ENCODE measurements at places on chromosomes 12 and 14.

DNA sequence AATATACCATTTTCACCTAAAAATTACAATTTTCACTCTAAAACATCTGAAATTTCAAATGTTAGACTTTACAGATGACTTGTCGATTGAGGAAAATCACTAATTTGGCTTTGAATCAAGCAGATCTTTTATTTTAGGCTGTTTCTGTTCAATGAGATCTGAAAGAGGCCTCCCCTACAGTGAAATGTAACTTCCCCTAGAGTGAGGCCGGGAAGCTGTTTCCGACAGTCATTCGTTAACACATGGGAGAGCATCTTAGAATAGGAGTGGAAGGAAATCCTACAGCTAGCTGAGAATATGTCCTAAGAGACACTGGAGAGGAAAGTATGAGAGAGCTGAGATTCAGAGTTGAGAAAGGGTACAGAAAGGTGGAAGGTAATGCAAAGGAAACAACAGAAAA, 5.7 kb upstream of the C14orf93 start:
- no peaks in the 10 kb centered on the region for H3K27me3 ChIP-seq
- no peaks in the 10 kb centered on the region for H3K36me3 ChIP-seq
- no peak overlapping the region for H3K27ac ChIP-seq
- H3K4me1 ChIP-seq, result no peaks in the 10 kb centered on the region

DNA sequence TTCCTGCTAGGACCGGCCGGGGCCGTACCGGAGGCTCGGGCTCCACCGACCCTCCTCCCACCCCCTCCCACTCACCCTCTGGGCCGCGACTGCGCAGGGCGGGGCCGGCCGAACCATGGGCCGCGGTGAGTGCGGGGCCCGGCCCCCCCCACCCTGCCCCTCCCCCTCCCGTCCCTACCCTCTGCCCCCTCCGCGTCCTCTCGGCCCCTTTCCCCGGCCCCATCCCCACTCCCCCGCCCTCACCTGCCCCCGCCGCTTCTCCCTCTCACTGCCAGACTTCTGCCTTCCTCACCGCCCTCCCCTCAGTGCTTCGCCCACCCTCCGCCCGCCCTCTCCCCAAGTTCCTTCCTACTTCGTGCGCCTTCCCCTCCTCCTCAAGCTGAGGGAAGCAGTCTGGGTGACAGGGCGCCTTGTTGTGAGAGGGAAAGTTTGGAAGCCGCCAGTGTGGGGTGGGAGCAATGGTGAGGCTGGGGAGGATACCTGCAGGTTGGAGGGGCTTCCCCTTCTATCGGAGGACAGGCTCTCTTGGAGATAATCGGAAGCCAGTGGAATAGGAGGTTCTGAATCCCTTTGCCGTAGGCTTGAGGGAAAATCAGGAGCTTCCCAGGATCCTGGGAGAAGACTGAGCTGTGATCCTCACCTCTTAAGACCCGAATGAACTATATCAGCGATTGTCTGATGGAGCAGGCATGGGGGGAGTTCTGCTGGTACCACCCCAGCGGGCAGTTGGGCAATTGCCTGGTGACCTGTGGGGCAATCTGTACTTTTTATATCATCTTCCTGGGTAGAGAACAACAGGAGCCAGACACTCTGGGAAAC, 472 bp downstream of the MBD6 start:
- DNase-seq, result no peak
- no peaks in the 10 kb centered on the region for H3K27me3 ChIP-seq
- H3K4me3 ChIP-seq, result peak overlapping the region; percentile 98
- H3K36me3 ChIP-seq, result peaks cover 17% of the 10 kb centered on the region
- H3K4me1 ChIP-seq, result peaks cover 31% of the 10 kb centered on the region

GRCh38 chr12:43914923-43915468, 79.1 kb downstream of the TMEM117 start:
- H3K27me3 ChIP-seq, result no peaks in the 10 kb centered on the region
- H3K36me3 ChIP-seq, result no peaks in the 10 kb centered on the region
- H3K4me3 ChIP-seq, result no peak overlapping the region
- H3K4me1 ChIP-seq, result no peaks in the 10 kb centered on the region

DNA sequence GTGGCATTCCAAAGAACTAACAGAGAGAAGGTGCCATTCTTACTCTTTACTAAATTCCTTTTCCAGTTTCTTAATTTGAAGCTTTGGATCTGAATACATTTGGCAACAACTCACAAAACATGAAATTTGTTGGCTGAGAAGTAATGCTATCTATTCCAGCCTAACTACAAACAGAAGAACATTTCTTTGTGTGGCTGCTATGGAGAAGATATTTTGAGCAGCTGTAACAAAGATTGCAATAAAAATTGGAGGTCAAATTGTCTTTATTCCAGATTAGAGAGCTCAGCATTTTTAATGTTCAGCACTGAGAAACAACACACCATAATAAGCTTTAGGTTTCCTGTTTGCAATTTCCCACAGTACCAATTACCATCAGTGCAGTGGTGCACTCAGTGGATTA, 835.8 kb upstream of the FLRT2 start:
- no peak for DNase-seq
- no peak overlapping the region for H3K27ac ChIP-seq
- no peaks in the 10 kb centered on the region for H3K4me1 ChIP-seq
- no peak overlapping the region for H3K4me3 ChIP-seq

DNA sequence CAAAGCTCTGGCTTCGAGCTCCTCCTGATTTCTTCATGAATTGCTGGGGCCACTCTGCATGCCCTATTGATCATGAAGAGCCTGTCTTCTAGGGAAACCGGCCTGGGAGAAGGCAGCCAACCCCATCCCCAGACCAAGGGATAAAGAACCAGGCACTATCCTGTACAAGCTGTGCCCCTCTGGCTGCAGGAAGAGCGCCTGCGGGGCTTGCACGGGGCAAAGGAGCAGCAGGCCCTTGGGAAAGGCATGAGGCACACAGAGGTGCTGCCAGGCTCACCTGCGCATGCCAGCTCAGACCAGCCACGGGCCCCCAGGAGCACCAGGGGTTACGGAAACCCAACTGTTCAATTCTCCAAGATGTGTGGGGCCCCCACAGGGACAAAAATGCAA, 2.1 kb downstream of the ITPK1 start:
- H3K27ac ChIP-seq, result peak overlapping the region; percentile 20
- peak overlapping the region; percentile 100 for H3K4me3 ChIP-seq
- DNase-seq, result no peak
- H3K36me3 ChIP-seq, result no peaks in the 10 kb centered on the region
- peaks cover 31% of the 10 kb centered on the region for H3K4me1 ChIP-seq

- no peak overlapping the region for H3K27ac ChIP-seq
- H3K36me3 ChIP-seq, result no peaks in the 10 kb centered on the region
- DNase-seq, result no peak
- no peak overlapping the region for H3K4me3 ChIP-seq
- H3K27me3 ChIP-seq, result no peaks in the 10 kb centered on the region
- H3K4me1 ChIP-seq, result peaks cover 10% of the 10 kb centered on the region
Observed at GRCh38 chr12:91074154-91074709, 16.4 kb upstream of the KERA start.

GRCh38 chr12:77746096-77746495, 84.6 kb upstream of the NAV3 start:
- DNase-seq, result no peak
- H3K27me3 ChIP-seq, result no peaks in the 10 kb centered on the region
- no peak overlapping the region for H3K4me3 ChIP-seq
- H3K36me3 ChIP-seq, result no peaks in the 10 kb centered on the region
- H3K4me1 ChIP-seq, result no peaks in the 10 kb centered on the region
- no peak overlapping the region for H3K27ac ChIP-seq

GRCh38 chr14:61438860-61439765, 117.7 kb downstream of the PRKCH start:
- peaks cover 11% of the 10 kb centered on the region for H3K36me3 ChIP-seq
- DNase-seq, result peak; percentile 100
- no peaks in the 10 kb centered on the region for H3K27me3 ChIP-seq

GRCh38 chr12:98343002-98343567, 172.3 kb upstream of the TMPO start:
- H3K36me3 ChIP-seq, result no peaks in the 10 kb centered on the region
- no peak for DNase-seq
- no peaks in the 10 kb centered on the region for H3K4me1 ChIP-seq
- no peak overlapping the region for H3K27ac ChIP-seq
